Bronchus fibroblast of lung (primary cell): ENCODE measurements at places on chromosomes 1 and 21. TPM values are rescaled to one million over a fixed set of nuclear protein-coding genes. Genes with fewer than 3 reads are reported as not detected.

ELOA gene
- total RNA-seq, result 24.4 and 26.2 TPM in 2 replicates

UQCRHL gene
- 0.89 and 1.2 TPM in 2 replicates for total RNA-seq

PTAFR gene
- total RNA-seq, result under 0.01 and 0.34 TPM in 2 replicates

ITGB2 gene
- total RNA-seq, result 0.34 TPM in 1 of 2 replicates, not detected in the other

BCAN gene
- not detected in 2 replicates for total RNA-seq

SLC35F3 gene
- not detected in 2 replicates for total RNA-seq

ADGRL4 gene
- 7.0 and 10.4 TPM in 2 replicates for total RNA-seq

CYP4B1 gene
- not detected in 2 replicates for total RNA-seq

UHMK1 gene
- 27.2 and 36.1 TPM in 2 replicates for total RNA-seq

EFNA3 gene
- 0.67 and 1.2 TPM in 2 replicates for total RNA-seq

SMIM11 gene
- 3.0 and 4.9 TPM in 2 replicates for total RNA-seq

DPH5 gene
- total RNA-seq, result 36.7 and 40.4 TPM in 2 replicates

KIF1B gene
- total RNA-seq, result 14.3 and 15.8 TPM in 2 replicates

CHIA gene
- total RNA-seq, result not detected in 2 replicates

MROH7 gene
- not detected in 2 replicates for total RNA-seq

MTF2 gene
- 5.4 and 6.4 TPM in 2 replicates for total RNA-seq

LPAR3 gene
- total RNA-seq, result 2.8 and 3.0 TPM in 2 replicates

ENAH gene
- total RNA-seq, result 26.3 and 33.6 TPM in 2 replicates

SPRR2F gene
- total RNA-seq, result not detected in 2 replicates

CTH gene
- 9.2 TPM in 2 replicates for total RNA-seq

AIRE gene
- not detected in 2 replicates for total RNA-seq

OR2T11 gene
- not detected in 2 replicates for total RNA-seq

PODN gene
- total RNA-seq, result 0.30 and 0.84 TPM in 2 replicates

VASH2 gene
- 2.0 and 3.1 TPM in 2 replicates for total RNA-seq

TP73 gene
- total RNA-seq, result not detected in 2 replicates

TCEA3 gene
- total RNA-seq, result 4.8 and 5.9 TPM in 2 replicates

S100A8 gene
- total RNA-seq, result not detected in 2 replicates

TRIM33 gene
- 8.6 and 11.1 TPM in 2 replicates for total RNA-seq

MYCL gene
- 0.15 and 0.50 TPM in 2 replicates for total RNA-seq

BRDT gene
- total RNA-seq, result not detected in 2 replicates

IL10 gene
- not detected in 2 replicates for total RNA-seq

PIGV gene
- total RNA-seq, result 18.0 and 18.2 TPM in 2 replicates

MSH4 gene
- total RNA-seq, result not detected in 2 replicates
